Aortic smooth muscle cell (primary cell): ENCODE measurements at places on chromosomes 2 and 18. TPM values are rescaled to one million over a fixed set of nuclear protein-coding genes. Genes with fewer than 3 reads are reported as not detected.

Gene LYG2
- not detected in 2 replicates for total RNA-seq

Gene SLC19A3
- 0.06 and 0.40 TPM in 2 replicates for total RNA-seq

Gene RESP18
- total RNA-seq, result not detected in 2 replicates

Gene RDH14
- 28.9 and 36.6 TPM in 2 replicates for total RNA-seq

Gene SP9
- not detected in 2 replicates for total RNA-seq

Gene SLC4A1AP
- 32.5 and 35.3 TPM in 2 replicates for total RNA-seq
